ENCODE measurements at places on chromosomes 7 and 10.
A peak's percentile ranks its signal among the peaks of the same experiment; 100 is the strongest.

GRCh38 chr7:155344270-155344617, 46.6 kb downstream of the INSIG1 start:
- H3K4me3 ChIP-seq: peak overlapping the region; percentile 40
- H3K27ac ChIP-seq: no peak overlapping the region
- no peaks in the 10 kb centered on the region for H3K27me3 ChIP-seq
- H3K36me3 ChIP-seq: no peaks in the 10 kb centered on the region

DNA sequence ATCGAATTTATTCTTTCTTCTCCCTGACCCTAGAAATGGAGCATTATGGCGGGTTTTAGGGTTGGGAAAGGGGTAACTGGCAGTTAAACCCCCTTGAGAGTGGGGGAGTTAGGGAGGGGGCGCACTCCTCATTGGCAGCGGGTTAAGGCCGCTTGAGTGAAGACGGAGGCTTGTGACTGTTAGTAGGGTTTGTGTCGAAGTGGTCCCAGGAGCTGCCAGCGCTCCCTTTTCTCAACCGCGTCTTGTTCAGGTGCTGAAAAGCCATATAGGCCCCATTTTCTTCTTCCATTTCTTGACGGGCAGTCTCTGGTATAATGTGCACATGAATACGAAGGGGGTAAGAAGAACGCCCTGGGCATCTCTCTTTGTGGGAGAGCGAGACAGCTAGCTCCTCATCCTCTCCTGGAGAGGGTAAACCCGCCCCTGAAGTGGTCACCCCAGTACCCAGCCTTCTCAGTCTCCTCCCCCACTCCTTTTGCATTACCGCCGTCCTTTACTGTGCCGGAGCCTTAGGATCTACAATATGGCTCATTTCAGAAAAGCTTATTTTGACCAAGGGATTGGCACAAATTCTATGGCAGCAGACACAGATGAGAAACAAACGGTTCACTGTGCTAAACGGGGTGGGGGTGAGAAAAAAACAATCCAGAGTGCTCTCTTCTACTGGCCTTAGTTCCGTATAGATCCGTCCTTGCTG, 836 bp downstream of the KMT2E start:
- H3K27ac ChIP-seq: peak overlapping the region; percentile 100
- peaks cover 8% of the 10 kb centered on the region for H3K36me3 ChIP-seq
- peaks cover 23% of the 10 kb centered on the region for H3K4me1 ChIP-seq
- DNase-seq: peak; percentile 39
- peak overlapping the region; percentile 95 for H3K4me3 ChIP-seq

DNA sequence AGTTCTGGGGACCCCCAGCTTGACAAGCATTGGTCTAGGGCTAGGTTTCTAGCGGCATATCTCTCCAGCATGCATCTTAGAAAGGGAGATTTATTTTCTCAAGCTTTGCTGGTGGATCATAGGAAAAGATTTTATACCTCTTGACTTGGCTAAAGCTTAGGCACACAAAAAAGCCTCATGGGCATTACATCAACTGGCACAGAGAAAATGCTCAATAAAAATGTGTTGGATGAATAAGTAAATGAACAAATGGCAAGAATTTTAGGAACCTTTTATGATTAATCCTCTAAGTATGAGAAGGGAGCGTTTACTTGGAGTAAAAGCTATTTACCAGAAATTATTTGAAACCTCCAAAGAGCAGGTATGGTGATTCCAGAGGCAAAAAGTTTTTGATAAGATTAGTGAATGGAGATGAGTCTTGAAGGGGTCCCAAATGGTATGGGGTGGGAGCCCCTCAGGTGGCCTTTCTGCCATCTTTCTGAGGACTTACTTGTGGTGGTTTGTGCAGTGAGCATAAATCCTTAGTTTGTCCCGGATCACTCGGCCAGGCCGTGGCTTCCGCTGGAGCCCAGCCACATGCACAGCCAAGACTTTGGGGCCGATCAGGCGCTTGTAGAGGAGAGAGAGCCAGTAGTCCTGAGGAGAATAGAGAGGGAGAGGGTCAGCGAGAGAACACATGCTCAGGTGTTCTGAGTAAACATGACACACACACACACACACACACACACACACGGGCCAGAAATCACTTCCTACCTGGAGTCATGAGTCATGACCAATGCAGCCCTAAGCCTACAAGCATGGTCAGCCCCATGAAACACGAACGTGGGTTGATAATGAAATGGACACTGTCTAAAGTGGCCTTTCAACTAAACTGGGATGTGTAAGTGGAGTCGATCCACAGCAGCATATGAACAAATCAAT, 43.1 kb upstream of the HPS1 start:
- H3K4me1 ChIP-seq: peaks cover 2% of the 10 kb centered on the region
- no peak overlapping the region for H3K27ac ChIP-seq
- peaks cover 1% of the 10 kb centered on the region for H3K27me3 ChIP-seq
- H3K36me3 ChIP-seq: no peaks in the 10 kb centered on the region
- H3K4me3 ChIP-seq: no peak overlapping the region

- H3K4me3 ChIP-seq: no peak overlapping the region
- no peaks in the 10 kb centered on the region for H3K36me3 ChIP-seq
- no peak overlapping the region for H3K27ac ChIP-seq
- no peaks in the 10 kb centered on the region for H3K27me3 ChIP-seq
Measured at GRCh38 chr10:62205750-62206399, 62.8 kb downstream of the RTKN2 start.

DNA sequence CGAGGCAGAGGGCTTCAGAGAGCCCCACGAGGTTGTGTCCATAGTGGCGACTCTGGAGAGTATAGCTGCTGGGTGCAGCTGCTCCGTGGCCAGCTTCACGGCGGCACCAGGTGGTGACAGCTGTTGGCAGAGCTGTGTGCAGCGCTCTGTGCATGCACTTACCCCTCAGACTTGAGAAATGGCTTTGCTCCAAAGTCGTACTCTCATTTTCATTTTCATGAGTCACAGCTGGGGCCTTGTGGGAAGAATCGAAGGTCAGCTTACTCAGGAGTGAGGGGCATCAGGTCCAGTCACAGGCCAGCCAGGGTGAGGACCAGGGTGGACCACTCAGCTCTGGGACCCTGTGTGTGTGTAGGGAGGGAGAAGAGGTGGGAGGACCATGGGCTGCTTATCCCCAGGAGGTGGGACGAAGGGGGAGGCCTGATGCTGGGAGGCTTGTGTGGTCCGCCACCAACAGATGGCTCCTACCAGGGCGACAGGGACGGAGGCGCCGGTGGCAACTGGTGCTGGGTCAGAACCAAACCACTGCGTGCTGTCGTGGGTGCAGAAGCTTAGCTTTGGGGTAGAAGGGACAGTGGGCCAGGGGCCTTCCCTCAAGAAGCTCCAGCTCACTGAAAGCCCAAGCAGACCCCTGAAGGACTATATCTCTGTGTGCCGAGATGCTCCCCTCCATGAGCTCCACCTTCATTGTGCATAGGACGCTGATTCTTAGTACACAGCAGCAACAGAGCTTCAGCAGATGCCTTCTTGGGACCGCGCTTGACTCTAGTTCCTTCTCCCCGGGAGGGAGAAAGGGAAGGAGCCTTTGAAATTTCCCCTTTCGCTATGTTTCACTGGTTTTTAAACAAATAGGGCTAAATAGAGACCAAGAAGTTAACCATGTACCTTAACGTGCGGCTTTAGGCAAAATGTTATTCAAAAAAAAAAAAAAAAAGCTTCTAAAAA, 225.0 kb downstream of the CELF2 start:
- H3K4me3 ChIP-seq: peak overlapping the region; percentile 91
- no peak overlapping the region for H3K27ac ChIP-seq
- DNase-seq: peak; percentile 46
- no peaks in the 10 kb centered on the region for H3K27me3 ChIP-seq
- peaks cover 7% of the 10 kb centered on the region for H3K36me3 ChIP-seq

DNA sequence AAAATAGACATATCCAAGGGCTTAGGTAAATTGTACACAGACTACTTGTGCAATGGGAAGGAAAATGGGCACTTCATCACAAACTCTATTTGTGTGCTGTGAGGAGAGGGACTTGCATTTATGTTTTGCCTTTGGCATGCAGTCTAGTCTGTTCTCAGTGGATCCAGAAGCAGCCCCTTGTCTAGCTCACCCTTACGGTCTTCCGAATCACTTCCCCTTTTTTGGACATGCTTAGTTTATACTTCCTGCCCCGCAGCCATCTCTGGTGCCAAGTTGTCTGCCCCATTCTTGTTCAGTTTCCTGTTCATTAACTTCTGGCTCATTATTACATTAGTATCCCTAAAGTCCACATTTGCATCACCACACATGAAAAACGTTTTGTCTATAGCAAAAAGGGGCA, 161.6 kb downstream of the NRCAM start:
- H3K27ac ChIP-seq: no peak overlapping the region
- H3K4me1 ChIP-seq: peaks cover 8% of the 10 kb centered on the region
- H3K36me3 ChIP-seq: no peaks in the 10 kb centered on the region
- DNase-seq: peak; percentile 15

- no peak for DNase-seq
- H3K36me3 ChIP-seq: no peaks in the 10 kb centered on the region
- no peak overlapping the region for H3K4me3 ChIP-seq
Measured at GRCh38 chr10:78171633-78172400, 138.2 kb downstream of the RPS24 start.

DNA sequence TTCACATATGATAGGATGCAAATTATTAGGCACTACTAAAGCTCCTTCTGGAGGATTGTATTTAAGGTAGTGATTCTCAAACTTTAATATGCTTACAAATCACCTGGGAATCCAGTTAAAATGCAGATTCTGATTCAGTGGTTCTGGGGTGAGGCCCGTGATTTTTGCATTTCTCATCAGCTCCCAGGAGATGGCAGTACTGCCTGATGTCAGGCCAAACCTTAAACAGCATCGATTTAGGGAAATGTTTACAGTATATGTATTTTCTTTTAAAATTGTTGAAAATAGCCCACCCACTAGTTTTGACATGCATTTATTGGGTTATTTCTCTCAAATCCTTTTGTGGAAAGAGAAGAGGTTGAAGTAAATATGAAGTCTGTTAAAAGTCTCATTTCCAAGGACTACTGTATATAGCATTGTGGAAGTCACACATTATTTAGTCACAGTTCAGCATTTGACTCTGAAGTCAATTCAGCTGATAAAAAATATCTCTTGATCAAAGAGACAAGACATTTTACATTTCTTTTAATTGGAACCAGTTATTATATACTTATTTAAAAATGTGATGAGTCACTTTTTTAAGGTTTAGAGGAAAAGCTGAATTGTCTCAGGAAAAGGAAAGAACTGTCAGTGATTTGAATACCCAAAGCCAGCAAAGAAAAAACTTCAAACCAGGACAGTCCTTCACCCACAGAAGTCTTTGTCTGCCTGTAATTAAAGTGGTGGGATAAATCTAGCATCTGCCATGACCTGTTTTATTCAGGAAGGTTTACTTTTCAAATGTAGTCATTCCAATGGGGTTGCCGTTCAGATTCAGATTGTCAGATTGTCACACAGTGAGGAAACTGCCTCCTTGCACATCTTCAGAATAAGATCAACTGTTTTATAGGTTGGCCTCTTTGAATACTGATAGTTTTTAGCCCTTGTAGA, 21.1 kb upstream of the HBP1 start:
- H3K36me3 ChIP-seq: no peaks in the 10 kb centered on the region
- no peaks in the 10 kb centered on the region for H3K4me1 ChIP-seq
- no peak overlapping the region for H3K27ac ChIP-seq
- DNase-seq: peak; percentile 30

Data from memory B cell (primary cell).